ENCODE measurements at places on chromosomes 4 and X.

DNA sequence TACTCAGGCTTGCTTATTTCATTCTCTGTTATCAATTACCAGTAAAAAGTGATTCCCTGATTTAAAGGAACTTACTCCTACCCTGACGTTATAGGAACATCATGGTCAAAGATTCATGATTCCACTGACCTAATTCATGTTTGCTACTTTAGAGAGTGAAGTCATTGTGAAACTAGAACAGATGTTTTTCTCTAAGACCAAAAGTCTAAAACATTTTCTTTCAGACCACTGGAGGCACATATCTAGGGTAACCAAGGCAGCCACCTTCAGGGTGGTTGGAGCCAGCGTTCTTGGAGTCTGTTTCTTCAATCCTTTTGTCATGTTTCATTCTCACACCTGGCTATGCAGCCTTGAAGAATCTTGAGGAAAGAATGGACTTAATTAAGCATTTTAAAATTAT lies 77.8 kb downstream of the GALNTL6 start:
- no peak for DNase-seq

GRCh38 chr4:151798678-151799416 lies 38.0 kb upstream of the GATB start:
- no peak for DNase-seq

GRCh38 chrX:38929966-38930421 lies 128.7 kb downstream of the MID1IP1 start:
- DNase-seq, result no peak

GRCh38 chrX:110046971-110047370 lies 44.1 kb downstream of the TMEM164 start:
- no peak for DNase-seq

- no peak for DNase-seq
Observed at GRCh38 chr4:179626687-179627086, 2184.4 kb upstream of the AGA start.

DNA sequence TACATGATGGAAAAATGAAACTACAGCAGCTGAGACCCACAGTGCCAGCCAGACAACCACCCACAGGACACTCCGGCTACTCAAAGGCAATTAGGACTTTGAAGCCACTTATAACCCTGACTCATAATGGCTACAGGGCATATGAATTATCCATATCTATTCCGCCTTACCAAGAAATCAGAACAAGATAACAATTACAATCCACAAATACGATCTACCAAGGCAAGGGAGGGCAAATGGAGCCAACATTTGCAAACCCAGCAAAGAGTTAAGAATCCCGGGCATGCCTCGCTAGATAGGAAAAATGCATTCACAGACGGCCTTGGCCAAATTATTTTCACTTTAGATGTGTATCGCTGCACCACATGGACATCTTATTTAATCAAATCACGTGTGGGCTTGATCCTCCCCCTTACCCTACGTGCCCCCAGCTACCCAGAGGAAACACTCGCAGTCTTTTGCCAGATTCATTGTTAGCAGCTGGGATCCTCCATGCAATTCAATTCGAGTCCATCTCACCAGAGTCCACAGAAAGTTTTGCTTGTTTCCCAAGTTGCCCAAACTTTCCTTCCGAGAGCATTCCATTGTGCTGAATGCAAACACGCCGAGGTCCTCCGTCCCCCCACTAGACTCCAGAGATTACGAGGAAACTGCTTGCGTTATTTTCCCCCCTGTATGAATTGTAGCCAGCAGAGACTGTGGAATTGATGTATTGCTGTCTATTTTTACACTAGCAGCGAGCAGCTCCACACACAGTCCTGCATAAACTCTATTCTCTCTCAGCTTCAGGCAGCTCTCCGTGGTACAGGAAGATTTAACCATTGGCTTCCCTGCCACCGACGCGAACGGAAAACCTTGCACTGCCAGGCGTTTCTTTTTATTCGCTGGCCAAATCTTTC lies 1.2 kb downstream of the PPARGC1A start:
- no peak for DNase-seq

DNA sequence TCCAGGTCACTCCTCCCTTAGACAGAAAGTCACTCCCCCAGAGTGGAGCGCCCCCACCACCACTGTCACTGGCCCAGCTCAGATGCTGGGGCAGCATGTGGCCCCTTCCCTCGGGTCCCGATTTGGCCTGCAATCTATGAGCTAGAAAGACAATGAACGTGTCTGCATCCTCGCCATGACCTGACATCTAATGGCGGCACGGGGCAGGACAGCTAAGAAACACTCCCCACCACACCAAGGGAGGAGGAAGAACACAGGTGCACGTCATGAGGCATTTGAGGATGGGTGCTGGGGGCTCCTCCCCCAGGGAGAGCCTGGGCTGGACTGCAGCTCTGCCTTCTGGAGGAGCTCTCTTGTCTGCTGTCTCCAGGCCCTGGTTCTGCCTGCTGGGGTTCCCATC lies 8.7 kb downstream of the RNF212 start:
- no peak for DNase-seq

GRCh38 chrX:119290476-119290875 lies 54.4 kb downstream of the PGRMC1 start:
- DNase-seq, result no peak

DNA sequence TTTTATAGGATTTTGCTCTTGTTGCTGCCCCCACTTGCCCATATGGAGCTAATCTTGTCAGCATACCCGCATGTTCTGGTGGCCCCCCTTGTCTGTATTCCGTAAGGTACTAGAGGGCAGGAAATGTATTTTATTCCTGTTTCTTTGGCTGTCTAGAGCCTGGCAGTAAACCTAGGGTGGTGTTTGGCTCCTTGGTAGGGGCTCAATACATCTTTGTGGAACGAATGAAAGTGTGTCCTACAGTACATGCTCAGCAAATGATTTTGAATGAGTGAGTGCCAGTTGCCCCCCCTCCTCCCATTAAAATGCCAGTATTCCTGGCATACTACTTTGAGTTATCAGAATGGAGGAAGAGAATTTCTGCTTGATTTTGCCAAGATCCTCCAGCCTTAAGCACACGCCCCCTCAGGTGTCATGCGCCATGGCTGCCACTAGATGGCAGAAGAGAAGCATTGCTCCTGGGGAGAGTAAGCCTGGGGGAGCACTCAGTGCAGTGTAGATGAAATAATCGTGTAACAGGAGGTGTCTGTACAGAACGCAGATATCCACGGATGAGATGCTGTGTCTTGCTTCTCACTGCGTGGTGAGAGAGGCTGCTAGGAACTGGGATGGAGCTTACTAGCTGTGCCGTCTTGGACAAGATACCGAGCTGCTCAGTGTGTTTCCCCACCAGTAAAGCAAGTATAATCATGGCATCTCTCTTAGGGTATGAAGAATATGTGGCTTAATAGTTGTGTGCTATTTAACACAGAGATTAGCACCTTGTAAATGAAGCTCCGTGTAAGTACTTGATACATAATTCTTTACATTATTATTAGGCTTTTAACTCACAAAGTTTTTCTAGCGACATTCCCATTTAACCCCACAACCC lies 17.2 kb upstream of the RNF212 start:
- DNase-seq, result peak; percentile 63

- no peak for DNase-seq
Observed at GRCh38 chr4:5821665-5822358, 71.1 kb downstream of the CRMP1 start.

- DNase-seq, result no peak
Observed at GRCh38 chr4:175297965-175298565, 379.9 kb downstream of the ADAM29 start.

DNA sequence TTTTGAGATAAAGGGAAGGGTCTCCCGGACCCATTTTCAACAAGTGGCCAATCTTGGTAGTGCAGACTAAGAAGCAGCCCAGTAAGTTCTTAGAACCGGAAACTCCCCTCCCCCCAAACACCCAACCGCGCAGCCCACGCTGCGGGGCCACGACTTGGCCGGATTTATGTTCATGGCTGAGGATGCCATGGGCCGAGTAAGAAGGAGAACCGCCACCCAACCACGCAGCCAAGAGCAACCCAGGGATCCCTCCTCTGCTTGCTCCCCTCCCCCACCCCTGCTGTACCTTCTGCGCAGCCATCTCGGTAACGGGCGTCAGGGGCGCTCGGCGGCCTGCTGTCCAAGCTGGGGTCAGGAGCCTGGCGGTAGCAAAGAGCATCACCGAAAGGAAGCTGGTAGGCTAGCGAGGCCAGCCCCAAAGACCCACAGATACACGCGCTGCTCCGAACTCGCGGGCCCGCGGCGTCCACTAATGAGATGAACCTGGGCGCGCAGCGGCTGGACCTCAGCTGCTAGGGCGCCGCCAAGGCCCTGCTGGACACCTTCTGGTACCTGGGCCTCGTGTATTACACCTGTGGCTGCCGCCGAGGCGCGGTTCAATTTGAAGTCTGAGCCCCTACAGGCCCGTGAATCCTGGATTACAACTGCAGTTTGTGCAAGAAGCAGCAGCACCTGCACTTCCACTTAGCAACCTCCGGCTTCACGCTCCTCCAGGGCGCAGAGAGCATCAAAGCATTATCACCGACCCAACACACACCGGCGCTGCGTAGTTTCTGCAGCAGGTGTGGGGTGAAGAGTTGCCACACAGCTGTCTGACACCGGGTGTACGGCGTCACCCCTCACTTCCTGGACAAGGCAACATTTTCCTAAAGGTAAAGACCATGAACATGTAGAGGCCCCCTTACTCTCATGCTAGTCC lies 63.4 kb downstream of the NUDT10 start:
- DNase-seq, result no peak

DNA sequence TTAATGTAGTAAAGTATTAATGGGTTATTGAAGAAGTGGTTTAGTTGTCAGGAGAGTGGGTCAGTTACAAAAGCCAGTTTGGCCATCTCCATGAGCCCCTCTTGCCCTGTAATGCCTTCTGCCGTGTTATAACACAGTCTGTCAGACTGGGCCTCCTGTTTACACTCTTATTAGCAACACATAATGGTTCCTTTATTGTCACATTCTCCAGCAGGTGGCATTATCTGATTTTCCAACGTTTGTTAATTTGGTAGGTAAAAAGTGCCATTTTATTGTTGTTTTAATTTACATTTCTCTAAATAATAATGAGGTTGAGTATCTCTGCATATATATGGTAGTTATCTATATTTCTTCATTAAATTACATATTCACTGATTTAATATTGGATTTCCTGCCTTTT lies 560.8 kb downstream of the FGF13 start:
- no peak for DNase-seq

- DNase-seq, result no peak
Observed at GRCh38 chr4:167025670-167026069, 208.6 kb downstream of the SPOCK3 start.

- no peak for DNase-seq
Observed at GRCh38 chrX:69089203-69089602, 76.0 kb downstream of the PJA1 start.
